ENCODE measurements at places on chromosomes 1 and 21.

- no peak for DNase-seq
Observed at GRCh38 chr1:81327743-81328142, 473.0 kb upstream of the ADGRL2 start.

DNA sequence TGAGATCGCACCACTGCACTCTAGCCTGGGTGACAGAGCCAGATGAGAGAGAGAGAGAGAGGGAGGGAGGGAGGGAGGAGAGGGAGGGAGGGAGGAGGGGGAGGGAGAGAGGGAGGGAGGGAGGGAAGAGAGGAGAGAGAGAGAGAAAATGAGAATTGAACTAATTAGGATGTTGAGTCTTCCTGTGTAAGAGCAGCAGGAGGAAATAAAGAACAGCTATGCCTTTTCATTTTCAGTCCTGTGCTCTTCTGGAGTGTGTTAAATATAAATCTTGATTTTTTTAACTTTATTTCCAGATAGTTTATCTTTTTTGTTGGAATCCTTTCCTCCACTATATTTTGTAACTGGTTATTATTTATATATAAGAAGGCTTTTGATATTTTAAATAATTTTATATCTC is 27.1 kb downstream of the DNTTIP2 start:
- no peak for DNase-seq

- peak; percentile 47 for DNase-seq
Observed at GRCh38 chr1:20640183-20640597, 6.9 kb downstream of the PINK1 start.

DNA sequence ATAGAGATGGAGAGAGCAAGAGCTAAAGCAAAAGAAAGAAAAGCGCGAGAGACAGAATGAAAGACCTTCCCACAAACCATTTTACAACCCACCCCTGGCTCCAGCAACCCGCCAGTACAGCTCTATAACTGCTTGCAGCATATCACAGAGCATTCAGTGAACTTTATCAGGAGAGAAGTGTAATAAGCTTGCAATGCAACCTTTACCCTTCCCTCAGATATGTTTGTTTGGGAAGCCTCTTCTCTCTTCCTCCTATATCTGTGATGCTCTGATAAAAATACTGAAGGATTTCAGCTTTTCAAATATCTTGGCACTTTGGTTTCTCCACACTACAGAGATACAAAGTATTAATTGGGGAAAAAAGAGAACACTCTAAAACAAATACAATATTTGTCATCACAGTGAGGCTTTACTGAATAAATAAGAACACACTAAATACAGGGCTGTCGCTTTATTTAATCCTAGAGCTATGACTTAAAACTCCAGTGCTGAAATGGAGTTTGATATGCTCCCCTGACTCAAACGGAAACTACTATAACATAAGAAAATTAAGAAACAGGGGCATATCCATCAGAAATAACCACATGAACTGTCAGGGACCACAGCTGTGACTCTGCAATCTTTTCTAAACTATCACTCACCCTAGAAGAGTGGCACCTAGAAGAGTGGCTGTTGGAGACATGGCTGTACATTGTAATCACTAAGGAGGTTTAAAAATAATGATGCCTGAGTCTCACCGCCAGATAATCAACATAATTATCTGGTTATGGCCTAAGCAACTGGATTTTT is 6.7 kb downstream of the CRP start:
- no peak for DNase-seq

DNA sequence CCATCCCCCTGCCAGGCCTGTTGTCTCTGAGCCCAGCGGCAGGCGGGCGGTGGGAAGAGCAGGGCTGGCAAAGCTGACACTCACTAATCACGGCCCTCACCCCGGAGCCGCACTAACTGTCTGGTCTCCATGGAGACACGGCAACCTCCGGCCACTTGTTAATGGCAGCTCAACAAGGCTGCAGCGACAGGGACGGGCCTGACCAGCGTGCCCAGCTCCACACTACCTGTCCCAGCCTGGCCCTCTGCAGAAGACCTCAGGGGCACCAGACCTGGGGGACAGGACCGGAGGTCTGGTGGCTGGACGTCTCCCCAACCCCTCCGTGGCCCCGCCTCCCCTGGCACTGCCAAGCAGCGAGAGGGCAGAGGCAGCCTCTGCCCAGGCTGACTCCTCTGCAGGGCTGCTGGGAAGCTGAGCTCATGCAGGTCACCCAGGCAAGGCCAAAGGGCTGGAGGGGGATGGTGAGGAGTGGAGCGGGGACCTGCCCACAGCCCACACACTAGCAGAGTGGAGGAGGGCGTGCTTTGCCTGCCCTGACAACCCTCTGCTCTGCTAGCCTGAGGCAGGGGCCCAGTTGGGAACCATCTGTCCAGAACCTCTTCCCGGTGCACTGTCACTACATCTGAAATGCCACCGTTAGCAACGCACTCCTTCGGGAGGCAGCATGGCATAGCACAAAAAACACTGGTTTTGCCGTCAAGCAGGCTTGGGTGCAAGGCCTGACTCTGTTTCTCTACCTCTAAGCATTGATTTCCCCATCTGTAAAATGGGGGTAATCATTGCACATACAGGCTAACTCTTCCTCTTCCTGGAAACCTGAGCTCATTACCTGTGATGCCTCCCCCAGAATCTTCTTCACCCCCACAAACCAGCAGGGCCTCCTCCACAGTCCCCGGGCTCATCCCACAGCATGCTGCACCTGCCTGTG is 29.6 kb upstream of the WASF2 start:
- no peak for DNase-seq

GRCh38 chr1:19597496-19598309 is 46.4 kb upstream of the NBL1 start:
- peak; percentile 44 for DNase-seq

GRCh38 chr1:76048219-76048618 is 26.3 kb upstream of the ST6GALNAC3 start:
- no peak for DNase-seq

DNA sequence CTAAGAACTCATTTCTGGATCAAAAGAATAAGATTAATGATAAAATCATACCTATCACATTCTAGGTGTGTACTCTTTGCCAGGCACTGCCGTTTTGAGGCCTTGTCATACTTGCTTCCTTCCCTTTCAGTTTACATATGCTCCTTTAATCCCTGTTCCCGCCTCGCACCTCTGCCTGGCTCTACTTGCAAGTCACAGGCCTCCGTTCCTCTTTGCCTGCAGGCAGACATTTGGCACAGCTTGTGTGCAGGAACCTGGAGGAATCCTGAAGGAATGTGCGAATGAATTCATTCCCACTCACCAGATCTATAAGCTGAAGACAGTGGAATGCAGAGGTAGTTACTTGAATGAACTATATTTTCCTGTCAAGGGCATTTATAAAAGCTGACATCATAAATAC is 13.8 kb downstream of the WLS start:
- peak; percentile 48 for DNase-seq

- DNase-seq = peak; percentile 22
Observed at GRCh38 chr21:38661197-38661871, 144.4 kb upstream of the ETS2 start.

GRCh38 chr1:50110151-50110550 is 1.4 kb downstream of the ELAVL4 start:
- no peak for DNase-seq

DNA sequence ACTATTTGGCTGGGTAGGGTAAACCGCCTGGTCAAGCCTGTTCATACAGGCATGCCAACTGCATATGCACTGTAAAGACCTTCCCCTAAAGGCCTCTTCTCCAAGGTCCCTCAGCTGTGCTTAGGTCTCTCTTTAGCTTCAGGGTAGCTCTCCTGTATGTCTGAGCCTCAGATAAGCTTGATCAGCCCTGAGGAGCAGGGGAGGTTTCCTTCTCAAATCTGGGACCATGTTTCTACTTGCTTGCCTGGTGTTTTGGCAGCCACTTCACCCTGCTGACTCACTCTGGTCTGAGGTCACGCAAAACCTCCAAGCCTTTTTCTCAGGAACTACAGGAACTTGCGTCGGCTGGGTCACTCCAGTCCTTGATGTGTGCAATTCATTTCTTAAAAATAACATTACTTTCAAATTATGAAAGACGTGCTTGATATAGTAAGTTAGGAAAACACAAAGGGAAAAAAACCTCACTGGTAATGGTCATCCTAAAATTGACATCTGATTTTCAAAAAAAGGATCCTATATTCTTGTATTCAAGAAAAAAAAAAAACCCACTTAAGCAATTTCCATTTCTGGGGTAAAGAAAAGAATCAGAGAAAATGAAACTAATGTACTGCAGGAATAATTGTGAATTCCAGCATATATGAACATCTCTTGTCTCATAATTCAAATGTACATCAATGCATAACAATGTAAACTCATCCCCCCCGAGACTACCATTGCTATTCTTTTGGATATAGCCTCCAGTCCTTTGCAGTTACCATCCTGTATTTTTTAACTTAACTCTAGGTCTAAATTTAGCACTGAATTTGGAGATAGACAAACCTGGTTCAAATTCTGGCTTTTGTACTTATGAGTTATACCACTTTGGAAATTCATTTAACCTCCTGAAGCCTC is 24.8 kb upstream of the RNF19B start:
- DNase-seq = peak; percentile 92

DNA sequence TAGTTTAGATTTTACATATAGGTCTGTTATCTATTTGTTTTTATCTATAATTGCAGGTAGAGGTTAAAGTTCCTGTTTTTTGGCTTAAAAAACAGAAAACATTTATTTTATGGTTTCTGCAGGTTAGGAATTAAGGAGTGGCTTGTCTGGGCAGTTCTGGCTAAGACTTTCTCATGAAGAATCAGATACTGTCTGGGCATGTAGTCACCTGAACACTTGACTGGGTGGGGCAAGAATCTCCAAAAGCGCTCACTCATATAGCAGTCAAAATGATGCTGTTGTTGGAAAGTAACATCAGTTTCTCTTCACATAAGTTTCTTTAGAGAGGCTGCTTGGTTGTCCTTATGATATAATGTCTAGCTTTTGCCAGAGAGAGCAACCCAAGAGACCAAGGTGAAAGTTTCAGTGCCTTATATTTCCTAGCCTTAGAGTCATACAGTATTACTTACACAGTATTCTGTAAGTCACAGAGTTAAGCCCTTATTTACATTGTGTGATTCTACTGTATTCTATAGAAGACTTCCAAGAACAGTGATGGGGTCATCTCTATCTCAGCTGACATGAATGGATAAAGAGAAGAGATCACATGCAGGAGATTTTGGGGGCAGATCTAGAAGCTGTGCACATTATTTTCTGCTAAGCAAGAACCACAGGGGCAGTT is 125.4 kb upstream of the GPR52 start:
- no peak for DNase-seq

DNA sequence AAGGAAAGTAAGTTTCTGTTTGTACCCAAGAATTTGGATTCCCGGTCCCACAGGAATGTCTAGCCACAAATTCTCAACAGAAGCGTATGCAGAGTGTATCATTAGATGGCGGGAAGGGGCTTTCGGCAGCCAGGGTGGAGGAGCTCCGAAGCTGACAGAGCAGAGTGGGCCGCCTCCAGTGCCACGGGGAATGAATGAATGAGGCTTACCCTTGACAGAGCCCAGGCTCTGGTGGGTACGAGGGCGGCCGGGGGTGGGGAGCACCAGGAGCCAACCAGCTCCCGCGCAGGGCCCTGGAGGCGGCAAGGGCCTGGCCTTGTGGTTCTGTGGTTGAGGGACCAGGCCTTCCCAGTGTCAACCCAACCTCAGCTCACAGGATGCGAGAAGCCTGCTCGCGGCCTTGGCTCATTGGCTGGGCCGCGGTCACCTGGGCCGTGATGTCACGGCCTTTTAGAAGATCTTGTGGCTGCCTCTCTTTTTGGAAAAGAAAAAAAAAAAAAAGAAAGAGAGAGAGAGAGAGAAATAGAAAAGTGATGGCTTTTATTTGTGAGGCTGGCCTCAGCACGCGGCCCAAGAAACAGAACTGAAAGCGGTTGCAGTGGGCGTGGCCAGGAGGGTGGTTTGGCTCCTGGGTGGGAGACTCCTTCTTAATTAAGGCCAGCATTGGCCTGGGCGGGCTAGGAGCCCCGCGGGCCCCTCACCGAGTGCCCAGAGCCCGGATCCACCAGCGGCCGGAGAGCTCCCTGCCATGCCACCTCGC is 34.9 kb upstream of the RUNX3 start:
- DNase-seq = peak; percentile 90

DNA sequence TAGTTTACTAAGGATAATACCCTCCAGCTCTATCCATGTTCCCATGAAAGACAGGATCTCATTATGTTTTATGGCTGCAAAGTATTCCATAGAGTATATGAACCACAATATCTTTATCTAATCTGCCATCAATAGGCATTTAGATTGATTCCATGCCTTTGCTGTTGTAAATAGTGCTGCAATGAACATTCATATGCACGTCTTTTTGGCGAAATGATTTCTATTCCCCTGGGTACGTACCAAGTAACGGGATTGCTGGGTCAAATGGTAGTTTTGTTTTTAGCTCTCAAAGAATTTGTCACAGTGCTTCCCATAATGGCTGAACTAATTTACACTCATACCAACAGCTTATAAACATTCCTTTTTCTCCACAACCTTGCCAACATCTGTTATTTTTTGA is 750.9 kb downstream of the BRINP3 start:
- DNase-seq = no peak

GRCh38 chr1:53992085-53992874 is 25.7 kb downstream of the LDLRAD1 start:
- no peak for DNase-seq

GRCh38 chr1:157652859-157653493 is 47.6 kb downstream of the FCRL3 start:
- no peak for DNase-seq

- no peak for DNase-seq
Observed at GRCh38 chr1:226074046-226074445, 11.5 kb downstream of the H3-3A start.

GRCh38 chr1:33169290-33170055 is 12.4 kb downstream of the TRIM62 start:
- peak; percentile 26 for DNase-seq

GRCh38 chr1:62336638-62336994 is 17.4 kb upstream of the KANK4 start:
- DNase-seq = no peak

- peak; percentile 74 for DNase-seq
Observed at GRCh38 chr1:243924588-243925349, 74.7 kb upstream of the AKT3 start.

DNA sequence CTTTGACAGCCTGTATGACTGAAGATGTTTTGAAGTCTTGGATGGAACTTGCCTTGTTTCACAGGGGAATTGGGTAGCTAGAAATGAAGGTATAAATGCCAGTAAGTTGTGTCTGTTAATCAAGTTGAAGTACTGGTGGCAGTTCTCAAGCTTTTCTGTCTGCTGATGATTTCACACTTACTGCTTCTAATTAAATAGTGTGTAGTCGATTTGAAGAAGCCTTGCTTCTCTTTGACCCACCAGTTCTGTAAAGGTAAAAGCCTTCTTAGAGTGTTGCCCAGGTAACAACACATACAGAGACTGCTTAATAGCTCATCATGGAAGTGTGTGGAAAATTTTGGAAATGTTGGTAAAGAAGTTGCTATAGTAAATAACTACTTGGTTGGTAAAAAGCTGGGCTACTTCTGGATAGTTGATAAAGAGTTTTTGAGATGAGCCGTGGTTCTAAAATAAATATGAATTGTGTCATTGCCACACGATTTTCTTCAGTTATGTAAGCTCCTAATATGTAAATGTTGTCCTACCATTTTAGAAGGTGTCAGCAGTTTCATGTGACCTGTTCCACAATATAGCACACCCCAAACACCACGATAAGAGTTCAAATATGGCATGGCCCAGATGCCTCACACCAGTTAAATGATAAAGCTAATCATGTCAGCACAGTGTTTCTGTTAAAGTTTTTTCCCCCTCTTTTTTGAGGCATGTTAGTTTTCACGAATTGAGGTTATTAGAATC is 7.4 kb downstream of the RABGAP1L start:
- no peak for DNase-seq

Data from fibroblast of skin of right biceps (primary cell).